ENCODE measurements at places on chromosomes 4 and X. TPM values are rescaled to one million over a fixed set of nuclear protein-coding genes. Genes with fewer than 3 reads are reported as not detected.

The DCAF8L2 gene
- not detected for total RNA-seq

- H3K27me3 ChIP-seq: peaks cover 80% of the 10 kb centered on the region
- DNase-seq: peak; percentile 49
- H3K4me3 ChIP-seq: no peak overlapping the region
- peaks cover 21% of the 10 kb centered on the region for H3K4me1 ChIP-seq
- H3K36me3 ChIP-seq: no peaks in the 10 kb centered on the region
- no peak overlapping the region for H3K27ac ChIP-seq
Observed at GRCh38 chr4:6446538-6447451, 25.6 kb downstream of the PPP2R2C start.

- DNase-seq: no peak
- H3K4me3 ChIP-seq: no peak overlapping the region
- peaks cover 13% of the 10 kb centered on the region for H3K4me1 ChIP-seq
- peaks cover 8% of the 10 kb centered on the region for H3K27me3 ChIP-seq
- no peaks in the 10 kb centered on the region for H3K36me3 ChIP-seq
Observed at GRCh38 chrX:53004038-53004437, 44.6 kb upstream of the GPR173 start.

The ODAPH gene
- not detected for total RNA-seq

- no peaks in the 10 kb centered on the region for H3K4me1 ChIP-seq
- no peak overlapping the region for H3K27ac ChIP-seq
- H3K4me3 ChIP-seq: no peak overlapping the region
- H3K36me3 ChIP-seq: peaks cover 17% of the 10 kb centered on the region
- H3K27me3 ChIP-seq: no peaks in the 10 kb centered on the region
Observed at GRCh38 chrX:75067931-75068330, 88.2 kb downstream of the ABCB7 start.

DNA sequence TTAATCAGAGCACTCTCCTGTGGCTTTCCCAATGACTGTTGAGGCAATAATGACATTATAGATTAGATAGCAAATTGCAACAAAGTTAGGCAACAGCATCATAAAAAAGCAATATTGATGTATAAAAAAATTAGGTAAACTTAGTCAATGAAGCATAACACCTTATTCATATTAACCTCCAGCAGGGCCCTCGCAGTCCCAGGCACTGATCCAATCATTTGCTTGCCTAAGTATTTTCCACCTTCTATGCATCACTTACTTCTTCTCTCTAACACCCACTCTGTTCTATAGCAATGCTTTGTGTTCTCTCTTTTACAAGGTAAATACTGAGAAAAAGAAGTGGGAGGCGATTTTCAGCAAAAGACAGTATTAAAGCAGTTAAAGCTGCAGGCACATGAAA is 833.5 kb upstream of the ADGRL3 start:
- no peaks in the 10 kb centered on the region for H3K36me3 ChIP-seq
- no peak for DNase-seq
- no peak overlapping the region for H3K4me3 ChIP-seq
- no peak overlapping the region for H3K27ac ChIP-seq

DNA sequence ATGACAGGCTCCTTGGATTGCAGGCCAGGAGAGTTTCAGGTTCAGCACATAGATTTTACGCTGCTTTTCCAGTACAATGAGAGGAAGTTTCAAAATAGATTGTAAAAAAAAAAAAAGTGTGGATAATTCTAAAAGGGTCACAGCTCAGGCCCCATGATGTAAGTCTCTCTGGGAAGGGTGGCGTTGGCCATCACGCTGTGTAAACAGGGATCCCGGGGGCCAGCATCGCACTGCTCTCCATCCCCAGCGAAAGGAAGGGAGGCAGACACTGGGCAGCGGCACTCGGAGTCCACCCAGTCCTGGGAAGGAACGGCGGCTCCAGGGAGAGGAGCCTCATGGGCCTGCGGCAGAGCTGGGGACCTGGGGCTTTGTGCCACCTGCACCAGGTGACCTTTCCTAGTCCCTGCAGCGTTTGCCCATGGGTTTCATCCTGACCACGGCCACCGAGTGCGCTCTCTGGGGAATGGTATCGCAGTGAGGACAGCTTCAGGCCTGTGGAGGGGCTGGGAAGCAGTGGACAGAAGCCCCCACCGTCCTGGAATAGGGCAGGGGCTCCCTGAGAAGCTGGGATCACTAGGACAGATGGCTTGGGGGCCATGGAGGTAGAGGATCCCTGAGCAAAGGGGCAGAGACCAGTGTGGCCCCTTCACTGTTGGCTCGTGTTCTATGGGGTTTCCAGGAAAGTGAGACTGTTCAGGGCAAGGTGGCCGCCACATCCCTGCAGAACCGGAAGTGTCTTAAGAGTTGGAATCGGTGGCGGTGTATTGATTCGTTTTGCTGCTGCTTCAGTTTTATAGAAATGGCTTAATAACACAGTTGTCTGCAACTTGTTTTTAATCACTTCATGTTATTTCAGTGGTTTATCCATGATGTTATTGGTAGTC is 38.9 kb downstream of the RGS12 start:
- peak overlapping the region; percentile 34 for H3K4me3 ChIP-seq
- DNase-seq: no peak
- H3K36me3 ChIP-seq: no peaks in the 10 kb centered on the region
- peak overlapping the region; percentile 86 for H3K27ac ChIP-seq
- H3K27me3 ChIP-seq: no peaks in the 10 kb centered on the region

DNA sequence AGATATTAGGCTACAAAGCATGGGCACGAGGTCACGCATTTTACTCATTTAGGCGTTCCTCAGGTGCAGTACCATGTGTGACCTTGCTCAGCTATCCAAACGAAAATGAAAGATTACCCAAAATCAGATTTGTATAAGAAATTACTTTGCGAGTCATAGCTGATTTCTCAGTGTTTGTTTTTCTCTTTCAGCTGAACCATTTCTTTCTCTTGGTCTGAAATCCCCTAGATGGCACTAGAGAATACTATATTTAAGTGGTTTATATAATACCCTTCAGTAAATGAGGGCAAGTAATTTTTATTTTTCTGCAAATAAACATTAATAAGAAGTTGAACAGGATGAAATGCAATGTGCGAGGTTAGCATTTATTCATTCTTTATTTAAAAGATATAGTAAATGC is 496.6 kb downstream of the STIM2 start:
- DNase-seq: no peak
- H3K27ac ChIP-seq: no peak overlapping the region
- no peaks in the 10 kb centered on the region for H3K36me3 ChIP-seq
- H3K4me3 ChIP-seq: no peak overlapping the region
- H3K27me3 ChIP-seq: no peaks in the 10 kb centered on the region

The IL21 gene
- not detected for total RNA-seq

GRCh38 chr4:164377277-164377676 is 376.7 kb upstream of the SMIM31 start:
- no peak overlapping the region for H3K27ac ChIP-seq
- H3K4me1 ChIP-seq: no peaks in the 10 kb centered on the region
- peaks cover 15% of the 10 kb centered on the region for H3K27me3 ChIP-seq
- no peak overlapping the region for H3K4me3 ChIP-seq
- DNase-seq: no peak

- H3K4me1 ChIP-seq: no peaks in the 10 kb centered on the region
- no peak overlapping the region for H3K4me3 ChIP-seq
- no peak overlapping the region for H3K27ac ChIP-seq
- H3K27me3 ChIP-seq: peaks cover 75% of the 10 kb centered on the region
- no peaks in the 10 kb centered on the region for H3K36me3 ChIP-seq
Observed at GRCh38 chr4:592825-593520, 16.9 kb upstream of the TMEM271 start.

- no peaks in the 10 kb centered on the region for H3K27me3 ChIP-seq
- H3K27ac ChIP-seq: no peak overlapping the region
- no peak for DNase-seq
- H3K4me1 ChIP-seq: no peaks in the 10 kb centered on the region
Observed at GRCh38 chrX:100829730-100830129, 9.5 kb downstream of the CSTF2 start.

- peaks cover 94% of the 10 kb centered on the region for H3K36me3 ChIP-seq
- no peaks in the 10 kb centered on the region for H3K27me3 ChIP-seq
- H3K4me3 ChIP-seq: no peak overlapping the region
- peaks cover 23% of the 10 kb centered on the region for H3K4me1 ChIP-seq
Observed at GRCh38 chr4:102598086-102598761, 97.1 kb downstream of the NFKB1 start.

The NLGN3 gene
- 0.41 TPM for total RNA-seq

The USP46 gene
- total RNA-seq: 76.4 TPM

- no peak for DNase-seq
- H3K36me3 ChIP-seq: no peaks in the 10 kb centered on the region
- no peak overlapping the region for H3K27ac ChIP-seq
- no peak overlapping the region for H3K4me3 ChIP-seq
- no peaks in the 10 kb centered on the region for H3K4me1 ChIP-seq
Observed at GRCh38 chr4:6180841-6181631, 19.3 kb downstream of the JAKMIP1 start.

DNA sequence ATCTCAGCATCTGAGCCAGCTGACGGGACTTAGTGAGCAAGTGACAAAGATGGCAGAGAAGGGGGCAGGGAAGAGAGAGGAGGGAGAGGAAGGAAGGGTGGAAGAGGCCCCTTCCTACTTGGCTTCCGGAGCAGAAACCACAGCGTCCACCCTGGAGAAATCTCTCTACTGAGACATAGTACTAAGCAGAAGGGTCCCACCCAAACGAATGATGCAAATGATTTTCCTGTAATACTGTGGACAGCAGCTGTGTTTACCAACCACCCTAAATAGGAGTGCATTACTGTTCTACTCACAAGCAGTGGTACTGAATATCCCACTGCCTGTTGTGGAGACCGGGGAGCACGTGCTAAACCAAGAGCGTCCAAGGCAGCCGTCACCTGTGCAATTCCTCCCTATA is 29.4 kb downstream of the DTHD1 start:
- no peaks in the 10 kb centered on the region for H3K4me1 ChIP-seq
- no peak overlapping the region for H3K27ac ChIP-seq
- no peak overlapping the region for H3K4me3 ChIP-seq
- no peaks in the 10 kb centered on the region for H3K27me3 ChIP-seq

DNA sequence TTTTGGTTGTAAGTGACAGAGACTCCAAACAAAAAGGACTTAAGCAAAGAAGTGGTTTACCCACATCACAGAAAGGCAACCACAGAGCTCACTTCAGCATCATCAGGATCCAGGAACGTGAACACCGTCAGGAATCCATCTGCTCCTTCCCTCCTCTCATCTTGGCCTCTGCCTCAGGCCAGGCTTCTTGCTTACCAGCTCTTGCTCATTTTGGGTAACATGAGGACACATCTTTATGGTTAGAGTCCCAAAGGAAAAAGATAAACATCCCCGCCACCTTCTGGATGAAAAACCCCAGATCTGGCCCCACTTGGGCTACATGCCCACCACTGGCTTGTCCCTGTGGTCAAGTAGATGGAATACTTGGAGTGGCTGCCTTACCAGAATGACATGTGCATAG is 176.8 kb upstream of the RPL34 start:
- DNase-seq: no peak
- no peaks in the 10 kb centered on the region for H3K4me1 ChIP-seq
- no peaks in the 10 kb centered on the region for H3K36me3 ChIP-seq
- no peak overlapping the region for H3K27ac ChIP-seq

Measured in left ventricle myocardium inferior (tissue), 1 donor.